ENCODE measurements at places on chromosomes 1 and 21.

- peak; percentile 30 for DNase-seq
Measured at GRCh38 chr1:93670141-93670540, 11.5 kb downstream of the BCAR3 start.

- DNase-seq: no peak
Measured at GRCh38 chr1:203130358-203130985, 2.9 kb downstream of the ADORA1 start.

DNA sequence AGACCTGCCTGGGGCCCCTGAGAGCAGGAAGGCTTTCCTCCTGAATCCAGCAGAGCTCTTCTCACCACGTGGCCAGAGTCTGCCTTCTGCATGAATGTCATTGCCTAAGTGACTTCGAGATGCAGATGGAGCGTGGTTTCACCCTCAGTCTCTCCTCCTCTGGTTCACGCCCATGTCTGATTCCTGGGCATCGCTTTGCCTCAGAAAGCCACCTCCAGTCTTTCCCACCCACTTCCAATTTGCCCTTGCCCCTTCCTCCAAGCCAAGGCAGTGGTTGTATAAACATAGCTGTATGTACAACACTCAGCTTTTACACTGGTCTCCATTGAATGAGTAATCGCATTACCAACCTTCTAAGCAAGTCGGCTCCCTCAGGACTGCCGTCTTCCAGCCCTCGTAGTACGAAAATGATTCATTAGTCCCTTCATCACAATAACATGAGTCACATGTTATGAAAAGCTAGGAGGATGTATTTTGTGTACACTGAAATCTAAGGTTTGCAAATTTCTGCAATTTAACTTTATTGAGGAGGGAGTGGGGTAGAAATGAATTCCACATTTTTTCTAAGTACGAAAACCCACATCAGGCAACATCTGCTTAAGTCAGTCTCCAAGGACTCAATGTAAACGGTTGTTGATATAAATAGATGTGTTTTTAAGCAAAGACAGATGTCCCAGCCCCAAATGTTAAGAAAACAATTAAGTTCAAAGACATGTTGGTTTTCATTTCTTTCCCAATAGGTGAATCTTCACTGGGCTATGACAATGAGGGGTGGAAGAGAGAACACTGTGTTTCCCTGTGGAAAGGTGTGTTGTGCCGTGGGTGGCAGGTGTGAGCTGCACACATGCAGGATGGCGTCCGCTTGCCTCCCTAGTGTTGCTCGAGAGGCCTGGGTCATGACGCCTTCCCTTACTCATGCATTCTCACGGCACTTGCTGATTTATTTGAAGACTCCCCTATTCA lies 32.3 kb upstream of the ETS2 start:
- DNase-seq: no peak

DNA sequence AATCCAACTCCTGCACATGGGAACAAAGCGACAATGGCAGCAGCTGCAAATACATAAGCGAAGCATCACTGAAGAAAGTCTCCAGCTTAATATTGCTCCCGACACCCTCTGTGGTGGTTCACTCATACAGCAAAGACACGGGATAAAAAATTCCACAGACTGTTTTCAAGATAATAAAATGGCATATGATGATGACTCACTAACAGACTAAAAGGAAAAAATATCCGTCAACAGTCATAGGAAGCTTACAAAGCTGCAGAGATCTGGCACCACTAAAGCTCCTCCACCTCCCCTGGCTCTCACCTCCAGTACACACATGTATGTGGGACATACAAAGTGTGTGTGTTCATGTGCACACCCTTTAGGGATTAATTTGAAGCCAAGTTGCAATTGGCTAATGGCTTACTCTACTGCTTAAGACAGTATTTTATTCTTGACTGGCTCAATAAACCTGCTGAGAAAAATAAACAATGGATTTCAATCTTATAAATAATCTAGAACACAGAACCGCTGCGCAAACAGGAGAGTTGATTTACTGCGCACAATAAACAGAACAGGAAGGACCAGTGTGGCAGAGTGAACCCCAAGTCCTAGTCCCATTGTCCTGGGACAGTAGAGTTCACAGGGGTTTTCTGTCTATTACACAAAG lies 94.4 kb downstream of the SLC45A1 start:
- no peak for DNase-seq

GRCh38 chr1:86616871-86617270 lies 70.0 kb downstream of the CLCA4 start:
- DNase-seq: no peak
